ENCODE measurements at places on chromosomes 2 and 18.

GRCh38 chr2:148560496-148560895 is 84.1 kb upstream of the EPC2 start:
- DNase-seq: no peak

GRCh38 chr2:71226096-71226964 is 573 bp downstream of the PAIP2B start:
- peak; percentile 57 for DNase-seq

DNA sequence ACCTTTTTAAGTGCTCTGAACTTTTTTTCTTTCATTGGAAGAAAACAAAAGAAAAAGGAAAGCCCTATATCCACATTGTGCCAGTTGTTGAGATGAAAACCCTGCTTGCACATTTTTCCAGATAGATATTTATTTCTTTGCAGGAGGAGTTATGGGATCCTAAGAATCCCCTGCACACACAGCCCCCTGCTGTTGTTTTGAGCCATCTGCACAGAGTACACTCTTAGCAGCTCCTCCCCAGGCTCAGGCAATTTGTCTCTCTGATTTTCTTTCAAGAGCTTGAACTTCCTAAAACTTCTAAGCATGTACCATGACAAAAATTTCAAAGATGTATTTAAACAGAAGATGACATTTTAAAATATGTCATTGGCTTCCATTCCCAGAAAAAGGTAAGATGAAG is 436.9 kb downstream of the METTL4 start:
- peak; percentile 15 for DNase-seq

GRCh38 chr2:19874726-19875125 is 27.1 kb downstream of the TTC32 start:
- peak; percentile 6 for DNase-seq

DNA sequence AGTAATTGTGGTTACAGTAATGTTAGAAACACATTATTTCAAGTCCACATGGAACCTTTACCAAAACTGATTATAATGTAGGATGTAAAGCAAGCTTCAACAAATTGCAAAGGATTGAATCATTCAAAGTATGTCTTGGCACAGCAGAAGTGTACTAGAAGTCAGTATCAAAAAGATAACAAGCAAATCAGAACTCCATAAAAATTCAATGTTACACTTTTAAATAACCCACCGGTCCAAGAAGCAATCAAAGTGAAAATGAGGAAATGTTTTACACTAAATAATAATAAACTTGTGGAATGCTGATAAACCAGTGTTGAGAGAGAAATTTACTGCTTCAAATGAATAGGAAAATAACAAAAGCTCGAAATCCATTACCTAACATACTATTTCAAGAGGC is 47.7 kb downstream of the TTC21B start:
- no peak for DNase-seq

GRCh38 chr2:24509840-24510239 is 18.8 kb downstream of the NCOA1 start:
- DNase-seq: no peak

- DNase-seq: peak; percentile 43
These were observed 30.6 kb upstream of the PPP3R1 start for GRCh38 chr2:68282811-68283418.

GRCh38 chr2:69565431-69565839 is 78.1 kb downstream of the AAK1 start:
- peak; percentile 85 for DNase-seq

DNA sequence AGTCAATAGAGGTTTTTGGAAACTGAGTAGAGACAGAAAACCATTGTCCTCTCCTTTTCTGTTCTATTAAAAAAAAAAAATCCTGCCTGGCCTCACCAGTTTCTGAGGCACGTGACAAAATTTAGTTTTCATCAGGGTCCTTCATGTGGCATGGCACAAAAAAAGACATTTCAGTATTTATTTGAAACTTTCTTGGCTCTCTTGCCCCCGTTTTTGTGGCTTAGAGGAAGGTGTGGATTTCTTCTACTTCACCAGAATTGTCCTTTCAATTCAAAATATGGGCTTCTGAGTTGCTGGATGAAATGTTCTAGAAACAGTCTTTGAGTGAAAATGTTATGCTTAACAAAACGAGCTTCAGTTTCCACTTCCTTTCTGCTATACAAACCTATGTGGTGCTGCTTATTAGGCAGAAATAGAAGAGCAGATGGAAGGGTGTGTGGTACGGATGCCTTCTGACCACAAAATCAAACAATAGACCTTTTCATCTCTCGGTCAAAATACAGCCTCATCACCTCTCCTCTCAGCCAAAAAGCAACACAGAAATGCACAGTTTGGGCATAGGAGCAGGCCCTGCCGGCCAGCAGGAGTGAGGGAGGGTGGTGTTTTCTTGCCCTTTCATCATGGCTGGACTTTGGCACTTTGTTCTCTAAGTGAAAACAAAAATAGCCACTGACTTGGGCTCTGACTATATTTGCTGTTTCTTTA is 89.2 kb downstream of the SH3RF3 start:
- no peak for DNase-seq

- DNase-seq: no peak
These were observed 48.1 kb downstream of the CYTIP start for GRCh38 chr2:157395811-157396210.

- no peak for DNase-seq
These were observed 3.0 kb downstream of the PASK start for GRCh38 chr2:241146286-241146685.

DNA sequence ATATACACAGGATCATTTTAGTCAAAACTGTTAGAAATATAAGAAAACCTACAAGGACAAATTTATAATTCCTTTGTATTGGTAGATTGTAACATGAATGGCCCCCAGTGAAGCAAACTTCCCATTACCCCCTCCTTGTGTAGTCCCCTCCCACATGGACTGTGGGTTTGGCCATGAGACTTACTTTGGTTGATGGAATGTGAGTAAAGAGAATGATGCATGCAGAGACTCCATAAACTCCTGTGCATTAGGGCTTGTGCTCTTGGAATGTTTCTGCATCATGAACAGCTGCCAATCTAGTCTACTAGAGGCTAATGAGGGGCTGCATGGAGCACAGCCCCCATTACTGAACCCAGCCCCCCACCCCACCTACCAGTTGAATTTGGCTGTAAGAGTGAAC is 8.3 kb upstream of the TGFA start:
- DNase-seq: no peak

DNA sequence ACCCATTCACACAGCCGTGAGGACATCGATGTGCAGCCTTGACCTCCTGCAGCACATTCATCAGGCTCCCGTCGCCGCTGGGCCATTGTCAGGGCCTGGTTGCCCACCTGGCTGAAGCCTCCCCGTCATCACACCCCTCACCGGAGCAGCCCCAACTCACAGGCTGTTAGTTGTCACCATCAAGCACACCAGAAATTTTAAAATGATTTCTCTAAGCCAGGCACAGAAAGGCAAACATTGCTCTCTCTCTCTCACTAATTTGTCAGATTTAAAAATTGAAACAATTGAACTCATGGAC is 167.1 kb downstream of the RTP5 start:
- DNase-seq: no peak

DNA sequence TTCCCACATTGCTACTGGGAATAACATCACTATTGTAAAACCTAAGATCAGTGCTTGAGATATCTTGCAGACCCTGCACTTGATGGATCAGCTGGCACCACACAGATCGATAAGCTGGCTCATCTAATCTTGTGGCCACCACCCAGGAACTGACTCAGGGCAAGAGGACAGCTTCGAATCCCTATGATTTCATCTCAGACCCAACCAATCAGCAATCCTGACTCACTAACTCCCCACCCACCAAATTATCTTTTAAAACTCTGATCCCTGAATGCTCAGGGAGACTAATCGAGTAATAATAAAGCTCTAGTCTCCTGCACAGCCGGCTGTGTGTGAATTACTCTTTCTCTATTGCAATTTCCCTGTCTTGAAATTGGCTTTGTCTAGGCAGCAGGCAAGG is 11.3 kb upstream of the TEX44 start:
- DNase-seq: peak; percentile 62

- DNase-seq: no peak
These were observed 53.6 kb downstream of the CCDC93 start for GRCh38 chr2:117960231-117960630.

DNA sequence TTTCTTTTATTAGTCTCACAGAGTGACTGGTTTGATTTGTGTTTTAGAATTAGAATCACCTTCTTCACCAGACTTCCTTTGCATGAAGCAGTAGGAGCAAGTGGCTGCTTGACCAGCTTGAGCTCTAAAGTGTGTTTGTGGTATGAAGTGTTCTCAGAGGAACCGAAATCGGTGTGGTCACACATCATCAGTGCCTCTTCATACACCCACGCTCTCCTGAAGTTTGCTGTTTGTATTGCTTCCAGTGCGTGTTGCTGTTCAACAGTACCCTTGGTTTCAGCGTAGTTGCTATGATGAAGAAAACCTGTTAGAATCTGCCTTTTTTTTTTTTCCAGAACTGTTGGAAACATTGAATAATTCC is 77.9 kb downstream of the LIMS1 start:
- no peak for DNase-seq

DNA sequence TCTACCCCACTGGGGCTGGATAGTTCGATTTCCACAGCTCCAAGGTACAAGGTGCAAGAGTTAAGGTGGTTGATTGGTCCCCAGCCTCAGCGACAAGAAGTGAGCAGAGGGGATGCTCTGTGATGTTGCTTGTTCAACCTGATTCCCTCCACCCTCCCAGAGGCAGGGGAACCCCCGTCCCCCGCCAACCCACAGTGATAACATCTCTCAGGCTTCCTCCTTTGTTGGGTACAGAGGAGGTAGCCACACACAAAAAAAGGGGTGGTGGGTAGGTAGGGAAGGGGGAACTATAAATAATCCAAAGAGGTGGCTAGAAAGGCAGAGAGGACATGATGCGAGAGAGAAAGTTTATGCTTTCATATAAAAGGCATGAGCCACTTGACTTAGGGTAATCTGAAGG is 192.9 kb upstream of the POU3F3 start:
- DNase-seq: no peak

- no peak for DNase-seq
These were observed 155.1 kb upstream of the RASGRP3 start for GRCh38 chr2:33321236-33321771.

GRCh38 chr2:152555048-152555447 is 162.2 kb downstream of the PRPF40A start:
- DNase-seq: no peak

GRCh38 chr2:196182439-196183171 is 11.2 kb upstream of the STK17B start:
- DNase-seq: no peak

- DNase-seq: no peak
These were observed at the start of gene HOXD1 for GRCh38 chr2:176187899-176188773. Gene HOXD1, plus strand, starts transcription at chr2:176188668. Its CDS starts 134 bp downstream, at chr2:176188802.

DNA sequence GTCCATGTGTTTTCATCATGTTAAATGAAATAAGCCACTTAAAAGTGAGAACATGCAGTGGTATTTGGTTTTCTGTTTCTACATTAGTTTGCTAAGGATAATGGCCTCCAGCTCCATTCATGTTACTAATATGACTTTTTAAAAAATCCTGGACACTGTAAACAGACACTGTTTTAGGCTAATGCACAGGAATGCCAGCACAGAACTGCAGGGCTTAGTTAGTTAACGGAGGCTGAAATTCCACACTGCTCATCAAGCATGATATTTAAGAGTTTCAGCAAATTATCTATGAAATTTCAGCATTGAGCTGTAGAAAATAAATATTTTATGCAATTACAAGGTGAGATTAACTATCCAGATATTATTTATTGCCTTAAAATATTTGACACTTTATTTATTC is 42.5 kb upstream of the PAX3 start:
- no peak for DNase-seq

GRCh38 chr2:27291865-27292264 is 9.6 kb downstream of the TRIM54 start:
- DNase-seq: peak; percentile 57

GRCh38 chr2:191114403-191114886 is 36.3 kb downstream of the STAT4 start:
- DNase-seq: no peak

DNA sequence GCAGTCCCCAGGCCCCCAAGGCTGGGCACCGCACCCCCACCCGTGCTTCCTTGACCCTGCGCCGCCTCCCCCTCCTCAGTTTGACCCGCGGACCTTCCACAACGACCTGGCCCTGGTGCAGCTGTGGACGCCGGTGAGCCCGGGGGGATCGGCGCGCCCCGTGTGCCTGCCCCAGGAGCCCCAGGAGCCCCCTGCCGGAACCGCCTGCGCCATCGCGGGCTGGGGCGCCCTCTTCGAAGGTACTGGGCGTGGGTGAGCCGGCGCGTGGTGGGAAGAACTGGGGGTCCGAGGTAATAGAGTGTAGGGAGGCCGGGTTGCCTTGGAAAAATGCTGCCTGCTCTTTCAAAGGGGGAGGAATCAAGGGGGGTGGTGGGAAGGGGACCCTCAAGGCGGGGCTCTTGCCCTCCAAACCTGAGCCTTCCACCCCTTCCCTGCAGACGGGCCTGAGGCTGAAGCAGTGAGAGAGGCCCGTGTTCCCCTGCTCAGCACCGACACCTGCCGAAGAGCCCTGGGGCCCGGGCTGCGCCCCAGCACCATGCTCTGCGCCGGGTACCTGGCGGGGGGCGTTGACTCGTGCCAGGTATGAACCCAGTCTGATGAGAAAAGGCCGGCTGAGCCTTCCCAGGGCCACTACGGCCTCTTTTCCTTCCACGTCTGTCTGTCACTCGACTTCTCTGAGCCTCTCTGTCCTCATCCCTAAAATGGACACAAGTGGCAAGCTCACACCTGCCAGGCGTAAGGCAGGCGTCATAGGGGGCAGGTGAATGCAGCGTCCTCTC is 2.6 kb downstream of the PRSS56 start:
- no peak for DNase-seq

- no peak for DNase-seq
These were observed 769.0 kb upstream of the ZEB2 start for GRCh38 chr2:145288650-145289496.

DNA sequence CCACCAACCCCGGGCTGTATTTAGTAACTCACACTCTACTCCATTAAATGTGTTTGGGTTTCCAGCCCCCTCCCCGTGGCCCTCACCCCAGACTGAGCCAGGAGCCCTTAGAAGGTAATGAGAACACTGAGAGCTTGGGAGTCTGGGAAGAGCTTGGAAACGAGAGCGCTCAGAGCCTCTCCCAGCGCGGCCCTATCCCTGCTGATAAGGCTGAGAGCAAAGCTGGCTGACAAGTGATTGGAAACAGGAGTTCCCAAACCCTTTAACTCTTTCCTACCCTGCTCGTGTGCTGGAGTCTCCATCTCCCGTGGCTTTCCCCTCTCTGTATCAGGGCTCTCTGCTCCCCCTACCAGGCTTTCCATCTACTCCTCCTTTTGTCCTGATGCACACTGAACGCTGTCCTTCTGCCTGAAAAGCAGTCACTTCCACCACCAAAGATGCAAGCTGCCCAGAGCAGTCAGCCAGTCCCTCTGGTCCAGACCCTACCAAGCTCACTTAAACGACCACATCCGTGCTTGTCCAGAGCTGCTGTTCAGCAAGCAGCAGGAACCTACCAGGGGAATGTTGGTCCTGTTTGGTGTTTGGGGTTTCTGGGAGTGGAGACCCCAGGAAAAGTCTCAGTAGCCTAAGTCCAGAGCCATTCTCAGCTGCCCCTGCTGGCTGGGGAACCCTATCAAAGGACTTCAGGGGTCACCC is 100.0 kb upstream of the PKDCC start:
- peak; percentile 36 for DNase-seq

GRCh38 chr2:105194022-105194675 is 47.4 kb upstream of the GPR45 start:
- no peak for DNase-seq

Measured in WERI-Rb-1 (cell line).